ENCODE measurements at places on chromosomes 5 and 9.

DNA sequence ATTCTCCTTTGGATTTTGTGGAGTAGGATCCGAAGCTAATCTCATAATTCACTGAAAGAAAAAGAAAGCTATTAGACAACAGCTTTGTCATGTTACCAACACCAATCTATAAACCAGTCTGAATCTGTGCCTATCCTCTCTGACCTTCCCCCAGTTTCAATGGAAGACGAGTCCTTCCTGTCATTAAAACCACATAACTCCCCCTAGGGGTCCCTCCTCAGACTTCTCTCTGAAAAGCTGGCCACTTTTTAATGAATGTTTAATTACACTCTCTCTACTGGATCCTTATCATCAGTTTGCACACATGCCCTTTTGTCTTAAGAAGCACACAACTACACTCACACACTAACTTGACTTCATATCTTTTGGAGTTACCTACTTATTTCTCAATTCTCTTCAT is 98.0 kb upstream of the TSLP start:
- no peak for DNase-seq

GRCh38 chr9:105391288-105391687 is 56.5 kb upstream of the FSD1L start:
- DNase-seq = no peak

DNA sequence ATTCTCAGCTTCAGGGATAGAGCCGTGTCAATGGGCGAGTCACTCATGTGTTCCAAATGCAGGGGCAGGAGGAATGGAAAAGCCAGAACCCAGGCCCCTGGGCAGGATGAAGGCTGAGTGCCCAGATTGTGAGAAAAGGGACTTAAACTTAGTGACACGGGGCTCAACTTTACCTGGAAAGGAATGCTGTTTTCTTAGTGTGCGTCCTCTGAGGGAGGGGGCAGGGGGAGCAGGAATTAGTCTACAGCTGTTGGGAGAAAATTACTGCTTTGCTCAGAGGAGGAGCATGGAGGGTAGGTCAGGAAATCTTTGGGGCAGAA is 14.6 kb downstream of the HK3 start:
- DNase-seq = no peak

GRCh38 chr5:122201365-122201764 is 72.0 kb downstream of the ZNF474 start:
- DNase-seq = no peak

GRCh38 chr5:177309351-177310191 is 2.1 kb downstream of the MXD3 start:
- DNase-seq = peak; percentile 44

DNA sequence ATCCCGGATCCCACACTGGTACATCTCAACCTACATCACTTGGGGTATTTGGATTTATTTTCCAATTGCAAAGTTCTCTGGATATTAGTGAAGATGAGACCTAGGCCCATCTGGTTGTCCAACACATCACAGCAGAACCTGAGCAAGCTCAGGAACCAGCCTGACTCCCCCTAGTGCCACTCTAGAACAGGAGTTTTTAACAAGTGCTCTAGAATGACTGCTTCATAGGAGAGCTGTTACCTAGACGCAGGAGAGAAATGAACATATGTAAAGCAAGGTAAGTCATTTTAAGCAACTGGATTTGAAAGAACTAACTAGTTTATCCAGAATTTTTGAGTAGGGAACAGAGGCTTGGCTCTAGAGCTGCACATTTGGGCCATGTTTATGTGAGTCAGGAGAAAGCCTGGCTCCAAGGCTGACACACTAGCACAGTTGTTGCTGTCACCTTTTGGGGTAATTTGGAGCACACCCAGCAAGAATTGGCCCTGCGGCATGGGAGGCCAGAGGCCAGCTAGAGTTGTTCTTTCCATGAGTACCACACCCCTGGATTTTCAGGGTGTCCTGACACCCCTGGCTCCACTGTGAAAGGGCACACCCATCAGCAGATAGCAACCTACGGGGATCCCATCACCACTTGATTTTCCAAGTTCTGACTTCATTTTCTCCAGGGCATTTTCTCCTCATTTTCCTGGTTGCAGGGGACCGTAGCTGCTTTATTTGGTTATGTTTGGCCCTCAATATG is 110.9 kb upstream of the LPAR1 start:
- no peak for DNase-seq

GRCh38 chr5:143606043-143606752 is 202.7 kb upstream of the NR3C1 start:
- no peak for DNase-seq

DNA sequence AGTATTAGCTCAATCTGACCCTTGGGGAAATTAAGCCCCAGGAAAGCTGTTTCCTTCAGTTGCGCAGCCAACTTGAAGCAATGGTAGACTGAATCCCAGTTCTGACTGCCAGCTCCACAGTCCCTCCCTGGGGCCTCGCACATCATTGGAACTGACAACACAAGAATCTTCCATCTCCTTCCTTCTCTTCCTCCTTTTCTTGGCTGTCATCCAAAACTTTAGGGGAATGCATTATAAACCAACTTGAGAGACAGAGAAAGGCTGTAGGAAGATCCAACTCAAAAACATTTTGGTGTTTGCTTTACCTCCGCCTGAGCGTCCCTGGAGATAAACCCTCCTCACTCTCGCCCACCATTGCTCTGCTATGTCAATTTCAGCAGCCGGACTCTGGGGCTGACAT is 16.6 kb downstream of the KCNIP1 start:
- DNase-seq = no peak

GRCh38 chr5:64971513-64971912 is 202.8 kb downstream of the CWC27 start:
- no peak for DNase-seq

DNA sequence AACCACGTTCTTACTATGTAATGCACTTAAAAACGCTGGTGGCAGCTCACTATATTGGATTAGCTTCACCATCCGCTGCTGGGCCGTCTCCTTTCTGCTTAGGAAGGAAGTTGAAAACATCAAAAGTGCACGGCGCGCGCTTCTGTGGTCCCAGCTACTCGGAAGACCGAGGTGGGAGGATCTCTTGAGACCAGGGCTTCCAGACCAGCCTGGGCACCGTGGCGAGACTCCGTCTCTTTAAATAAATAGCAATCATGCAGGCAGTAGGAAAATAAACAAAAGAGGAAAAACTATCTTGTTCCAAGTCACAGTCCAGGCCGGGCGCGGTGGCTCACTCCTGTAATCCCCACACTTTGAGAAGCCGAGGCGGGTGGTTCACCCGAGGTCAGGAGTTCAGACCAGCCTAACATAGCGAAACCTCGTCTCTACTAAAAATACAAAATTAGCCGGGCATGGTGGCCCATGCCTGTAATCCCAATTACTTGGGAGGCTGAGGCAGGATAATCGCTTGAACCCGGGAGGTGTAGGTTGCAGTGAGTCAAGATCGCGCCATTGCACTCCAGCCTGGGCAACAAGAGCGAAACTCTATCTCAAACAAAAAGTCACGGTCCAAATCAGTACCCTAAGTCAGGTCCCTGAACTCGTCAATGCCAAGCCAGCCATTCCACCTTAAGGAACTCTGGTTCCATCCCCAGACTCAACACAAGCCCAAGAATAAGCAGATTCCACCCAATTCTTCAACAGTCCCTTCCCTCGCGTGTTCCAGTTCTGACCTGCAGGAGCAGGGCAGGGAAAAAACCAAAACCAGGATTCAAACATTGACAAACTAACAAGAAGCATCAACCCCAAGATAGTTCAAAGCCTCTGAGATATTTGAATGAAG is 1.0 kb upstream of the GOLGA1 start:
- peak; percentile 53 for DNase-seq

DNA sequence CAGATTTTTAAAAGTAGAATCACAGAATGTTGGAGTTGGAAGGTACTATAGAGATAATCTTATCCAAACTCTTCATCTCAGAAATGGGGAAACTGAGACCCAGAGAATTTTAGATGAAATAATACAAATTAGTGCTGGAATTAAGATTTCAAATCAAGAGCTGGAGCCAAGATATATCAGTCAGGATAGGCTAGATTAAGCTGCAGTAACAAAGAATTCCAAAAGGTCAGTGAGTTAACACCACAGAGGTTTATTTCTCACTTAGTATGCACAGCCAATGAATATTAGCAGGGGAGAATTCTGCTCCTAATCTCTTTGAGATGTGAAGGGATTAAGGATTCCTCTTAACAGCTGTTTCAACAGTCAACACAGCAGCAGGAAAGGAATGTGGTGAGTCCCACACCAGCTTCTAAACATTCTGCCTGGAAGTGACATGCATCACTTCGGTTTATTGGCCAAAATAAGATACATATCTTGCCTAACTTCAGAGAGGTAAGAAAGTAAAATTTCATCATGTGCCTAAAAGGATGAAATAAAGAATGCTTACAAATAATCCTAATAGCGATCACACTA is 136.8 kb downstream of the FRMD3 start:
- no peak for DNase-seq

- peak; percentile 85 for DNase-seq
These were observed at the start of gene CEP72 for GRCh38 chr5:611731-612486. TSS of gene CEP72 (plus strand) at chr5:612340. CDS start at chr5:612362, 22 bp downstream.

GRCh38 chr5:3943859-3944258 is 348.2 kb downstream of the IRX1 start:
- no peak for DNase-seq

DNA sequence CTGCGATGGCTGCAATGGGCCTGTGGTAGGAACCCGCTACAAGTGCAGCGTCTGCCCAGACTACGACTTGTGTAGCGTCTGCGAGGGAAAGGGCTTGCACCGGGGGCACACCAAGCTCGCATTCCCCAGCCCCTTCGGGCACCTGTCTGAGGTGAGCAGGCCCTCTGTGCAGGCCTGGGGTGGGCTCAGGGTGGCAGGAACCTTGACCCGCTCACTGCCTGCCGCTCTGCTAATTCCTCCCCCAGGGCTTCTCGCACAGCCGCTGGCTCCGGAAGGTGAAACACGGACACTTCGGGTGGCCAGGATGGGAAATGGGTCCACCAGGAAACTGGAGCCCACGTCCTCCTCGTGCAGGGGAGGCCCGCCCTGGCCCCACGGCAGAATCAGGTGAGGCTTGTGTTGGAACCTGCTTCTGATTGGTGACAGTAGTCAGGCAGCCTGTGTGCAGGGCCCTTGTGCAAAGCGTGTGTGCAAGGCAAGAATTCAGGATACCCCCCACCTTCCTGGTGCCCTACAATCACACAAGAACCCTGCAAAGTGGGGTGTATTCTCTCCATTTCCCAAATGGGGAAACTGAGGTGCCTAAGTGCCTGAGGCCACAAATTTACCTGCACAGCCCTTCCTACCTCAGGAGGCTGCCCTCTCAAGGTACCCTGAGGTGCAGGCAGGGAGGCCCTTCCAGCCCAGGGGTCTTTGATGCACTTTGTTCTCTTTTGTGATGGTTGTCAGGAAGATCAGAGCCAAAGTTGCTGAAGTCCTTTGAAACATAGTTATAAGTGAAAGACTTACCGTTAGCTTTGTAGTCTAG is 3.4 kb downstream of the SQSTM1 start:
- DNase-seq = no peak

- no peak for DNase-seq
These were observed 21.7 kb upstream of the OLFM1 start for GRCh38 chr9:135065804-135066203.

DNA sequence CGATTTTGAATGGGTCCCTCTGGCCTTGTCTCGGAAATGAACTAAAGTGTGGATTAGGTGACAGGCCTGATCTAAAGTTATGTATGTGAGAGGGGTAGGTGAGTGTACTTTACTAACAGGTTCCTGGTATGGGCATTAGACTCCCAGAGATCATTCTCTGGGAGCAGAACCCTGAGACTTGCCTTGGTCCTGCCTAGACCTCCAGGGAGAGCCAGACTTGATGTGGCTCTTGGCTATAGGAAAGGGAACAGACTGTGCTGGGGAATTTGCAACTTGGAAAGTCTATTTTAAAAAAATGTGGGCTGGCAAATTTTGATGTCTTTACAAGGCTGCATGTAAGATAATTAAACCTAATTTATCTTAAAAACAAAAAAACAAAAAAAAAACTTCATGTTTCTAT is 49.8 kb upstream of the NREP start:
- DNase-seq = no peak

DNA sequence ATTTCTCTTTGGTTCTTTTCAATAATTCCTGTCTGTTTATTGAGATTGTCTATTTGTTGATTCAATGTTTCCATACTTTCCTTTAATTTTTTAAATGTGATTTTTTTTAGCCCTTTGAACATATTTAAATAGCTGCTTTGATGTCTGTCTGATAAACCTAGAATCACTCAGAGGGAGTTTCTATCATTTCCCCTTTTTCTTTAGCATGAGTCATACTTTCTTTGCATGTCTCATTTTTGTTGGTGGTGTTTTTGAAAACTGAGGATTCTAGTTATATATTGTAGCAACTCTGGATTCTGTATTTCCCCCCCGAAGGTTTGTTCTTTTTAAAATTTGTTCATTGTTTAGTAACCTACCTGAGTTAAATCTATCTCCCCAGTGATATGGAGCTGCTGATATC is 24.2 kb upstream of the ZNF618 start:
- DNase-seq = no peak

GRCh38 chr5:111769541-111769940 is 12.5 kb upstream of the NREP start:
- DNase-seq = no peak

GRCh38 chr9:90340421-90340820 is 302.2 kb downstream of the DIRAS2 start:
- DNase-seq = no peak

DNA sequence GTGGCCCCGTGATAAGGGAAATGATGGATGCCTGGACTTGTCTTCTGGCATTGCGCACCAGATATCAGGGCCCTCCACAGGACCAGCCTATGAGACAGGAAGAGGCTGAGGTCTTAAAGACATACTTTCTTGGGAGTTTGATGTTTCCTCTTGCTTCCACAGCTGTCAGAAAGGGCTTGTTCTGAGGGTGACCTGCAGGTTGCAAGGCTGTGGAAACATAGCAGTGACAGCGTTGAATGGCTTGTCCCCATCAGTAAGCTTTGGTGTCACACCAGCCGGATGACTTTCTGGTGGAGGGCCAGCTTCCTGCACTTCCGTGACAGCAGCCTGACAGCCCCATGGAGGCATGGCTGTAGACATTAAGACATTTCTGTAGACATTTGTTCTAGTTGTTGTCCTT is 143.2 kb downstream of the C9orf152 start:
- DNase-seq = no peak

GRCh38 chr9:96459268-96460007 is 9.5 kb downstream of the HABP4 start:
- DNase-seq = no peak

- DNase-seq = no peak
These were observed 88.4 kb downstream of the GALNT10 start for GRCh38 chr5:154278908-154279307.

GRCh38 chr5:126195410-126196100 is 227.7 kb upstream of the GRAMD2B start:
- DNase-seq = no peak

DNA sequence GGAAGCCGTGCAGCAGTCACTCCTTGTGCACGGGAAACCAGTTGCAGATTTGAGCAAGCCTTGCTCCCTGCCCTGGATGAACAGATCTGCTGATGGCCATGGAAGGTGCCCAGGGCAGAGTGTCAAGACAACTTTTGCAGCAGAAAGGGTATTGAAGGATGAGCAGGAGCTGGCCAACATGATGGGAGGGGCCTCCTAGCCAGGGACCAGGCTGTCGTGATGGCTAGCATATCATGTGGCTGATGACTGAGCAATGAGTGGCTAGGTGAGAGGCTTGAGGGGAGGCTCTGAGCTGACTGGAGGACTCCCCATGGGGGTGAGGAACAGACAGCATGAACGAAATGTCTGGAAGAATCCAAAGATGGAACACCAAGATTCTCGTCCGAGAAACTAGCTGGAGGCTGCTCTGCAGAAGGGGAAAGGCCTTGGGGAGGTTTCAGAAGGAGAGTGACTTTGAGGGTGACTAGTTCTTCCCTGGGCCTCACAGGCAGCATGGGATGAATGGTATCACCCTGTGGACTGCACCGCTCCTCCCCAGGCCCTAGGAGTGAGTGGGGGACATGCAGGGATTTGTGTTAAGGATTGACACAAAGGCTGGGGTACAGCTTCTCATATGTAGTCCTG is 18.5 kb downstream of the PPARGC1B start:
- DNase-seq = no peak

Measured in left kidney (tissue), 8 donors.